ENCODE measurements at places on chromosomes 2 and 18.

GRCh38 chr2:56263876-56264275 lies 80.1 kb downstream of the CCDC85A start:
- no peak for DNase-seq

- DNase-seq, result peak; percentile 37
Observed at GRCh38 chr2:26692897-26693849, 651 bp downstream of the KCNK3 start.

- no peak for DNase-seq
Observed at GRCh38 chr2:18900691-18901141, 311.3 kb upstream of the NT5C1B start.

- no peak for DNase-seq
Observed at GRCh38 chr2:239788576-239789098, 236.5 kb downstream of the NDUFA10 start.

- no peak for DNase-seq
Observed at GRCh38 chr2:218429911-218430692, 11.2 kb downstream of the VIL1 start.

GRCh38 chr18:49819823-49820671 lies 6.7 kb upstream of the ACAA2 start:
- no peak for DNase-seq

DNA sequence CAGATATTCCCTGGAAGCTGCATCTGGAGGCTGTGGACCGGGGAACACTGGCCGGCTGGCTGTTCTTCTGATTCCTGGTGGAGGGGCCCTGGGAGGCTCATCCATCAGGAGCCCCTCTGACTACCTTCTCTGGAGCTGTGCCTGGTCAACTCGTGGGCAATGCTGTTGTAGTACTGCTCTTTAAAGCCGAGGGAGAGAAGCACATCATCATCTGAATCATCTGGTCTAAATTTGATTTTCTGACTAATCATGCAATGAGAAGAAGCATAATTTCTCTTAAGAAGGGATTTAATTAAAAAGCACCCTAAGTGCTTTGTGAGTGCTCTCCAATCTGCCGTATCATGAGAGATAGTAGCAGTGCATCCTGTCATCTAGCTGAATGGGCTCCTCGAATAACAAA lies 229.5 kb downstream of the FHOD3 start:
- no peak for DNase-seq

GRCh38 chr2:13711154-13711553 lies 921.4 kb upstream of the LRATD1 start:
- DNase-seq, result no peak

DNA sequence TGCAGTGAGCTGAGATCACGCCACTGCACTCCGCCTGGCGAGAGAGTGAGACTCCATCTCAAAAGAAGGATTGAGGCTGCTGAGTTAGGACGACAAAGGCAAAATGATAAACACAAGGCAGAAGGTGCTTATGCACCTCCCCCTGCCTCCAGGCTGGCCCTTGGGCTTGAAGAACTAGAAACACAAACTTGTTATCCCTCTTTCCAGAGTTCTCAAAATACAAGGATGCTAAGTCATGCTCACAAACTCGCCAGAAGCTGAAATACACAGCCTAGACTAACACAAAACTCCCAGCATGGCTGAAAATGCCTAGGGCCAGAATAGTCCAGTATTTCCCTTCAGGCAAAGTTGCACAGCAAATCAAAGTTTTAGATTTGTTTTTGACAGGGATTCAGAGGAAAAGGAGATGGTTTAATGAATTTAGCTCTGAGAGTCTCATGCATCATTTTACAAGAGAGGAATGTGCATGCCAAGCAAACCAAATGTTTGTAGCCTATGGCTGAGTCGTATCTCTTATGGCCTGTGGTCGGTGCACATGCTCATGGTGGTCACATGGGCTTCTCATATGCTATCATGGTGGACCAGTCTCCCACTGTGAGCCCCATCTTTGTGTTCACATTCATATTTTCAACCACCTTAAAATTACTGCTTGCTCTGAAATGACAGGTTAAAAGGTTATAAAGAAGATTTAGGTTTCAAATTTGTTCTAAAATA lies 16.2 kb upstream of the MREG start:
- DNase-seq, result no peak

DNA sequence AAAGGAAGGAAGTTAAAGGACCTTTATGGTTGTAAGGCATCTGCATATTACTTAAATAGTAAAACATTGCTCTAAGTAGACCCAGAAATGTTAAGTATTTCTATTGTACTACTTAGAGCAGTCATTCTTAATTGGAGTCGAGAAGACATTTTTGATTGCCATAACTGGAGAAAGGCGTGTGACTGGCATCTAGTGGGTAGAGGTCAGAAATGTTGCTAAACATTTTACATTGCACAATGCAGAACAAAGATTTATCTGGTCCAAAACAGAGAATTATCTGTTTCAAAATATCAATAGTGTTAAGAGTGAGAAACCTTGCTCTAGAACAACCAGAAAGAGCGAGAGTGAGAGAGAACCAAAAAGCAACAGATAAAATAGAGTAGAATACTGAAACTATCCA lies 23.3 kb upstream of the ROCK1 start:
- DNase-seq, result no peak

DNA sequence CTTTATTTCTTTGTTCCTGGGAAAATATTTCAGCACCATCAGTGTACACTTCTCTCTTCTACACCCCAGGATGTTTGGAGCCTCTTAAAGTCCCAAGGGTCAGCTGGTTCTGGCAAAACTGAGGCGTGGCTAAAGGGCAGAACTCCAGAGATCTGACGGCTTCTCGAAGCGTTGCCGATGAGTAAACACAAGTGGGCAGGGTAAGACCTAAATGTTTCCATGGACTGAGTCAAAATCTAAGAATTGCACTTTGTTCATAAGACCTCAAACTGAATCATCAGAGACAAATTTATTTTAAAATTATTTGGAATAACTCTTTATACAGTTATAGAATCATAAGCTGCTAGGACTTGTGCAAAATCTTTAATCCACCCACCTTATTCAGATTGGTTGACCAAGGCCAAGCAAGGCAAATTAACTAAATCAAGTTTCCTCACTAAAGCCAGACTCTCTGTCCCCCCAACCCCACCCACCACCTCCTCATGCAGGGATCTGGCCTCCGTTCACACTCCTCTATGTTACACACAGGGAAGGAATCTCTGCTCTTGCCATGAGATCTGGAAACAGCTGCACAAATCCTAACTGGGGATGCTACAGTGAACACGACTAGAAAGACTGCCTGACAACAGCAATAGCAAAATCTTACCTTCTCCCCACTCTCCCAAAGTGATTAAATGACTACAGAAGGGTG lies 342.6 kb upstream of the KLHL29 start:
- no peak for DNase-seq

- DNase-seq, result no peak
Observed at GRCh38 chr2:66431274-66431642, 3.7 kb upstream of the MEIS1 start.

DNA sequence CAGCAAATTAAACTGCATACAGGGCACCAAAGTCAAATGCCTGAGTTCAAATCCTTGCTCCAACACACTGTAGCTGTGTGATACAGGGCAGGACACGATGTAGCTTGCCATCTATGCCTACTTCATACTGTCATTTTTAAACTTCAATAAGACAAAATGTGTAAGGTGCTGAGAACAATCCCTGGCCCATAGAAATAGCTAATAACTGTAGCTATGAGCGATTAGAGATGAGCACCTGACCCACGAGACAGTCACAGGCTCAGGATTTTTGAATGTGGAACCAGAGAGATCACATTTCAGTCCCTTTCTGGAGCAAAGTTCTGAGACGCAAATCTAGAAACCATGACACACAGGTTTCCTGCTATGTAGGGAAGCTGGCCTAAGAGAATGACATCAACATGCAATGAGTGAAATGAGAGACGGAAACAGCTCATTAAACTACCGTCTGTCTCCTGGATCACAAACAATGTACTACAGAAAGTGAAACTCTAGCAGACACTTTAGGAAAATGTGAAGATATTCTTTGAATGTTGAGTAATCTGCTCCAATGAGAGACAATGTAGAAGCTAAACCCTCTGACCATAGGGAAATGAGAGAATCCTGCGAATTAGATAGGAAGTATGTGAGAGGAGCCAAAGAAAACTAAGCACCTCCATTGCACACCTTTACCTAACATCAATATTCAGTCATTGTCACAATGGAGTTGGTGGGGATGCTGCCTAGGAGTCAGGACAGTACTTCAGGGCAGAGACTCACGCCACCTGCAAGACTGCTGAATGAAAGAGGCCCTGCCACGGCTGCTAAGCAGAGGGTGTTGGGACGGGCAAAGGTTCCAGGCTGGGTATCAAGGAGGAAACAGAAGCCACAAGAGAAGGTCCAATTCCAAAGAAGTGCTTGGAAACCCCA lies 25.5 kb downstream of the B4GALT6 start:
- no peak for DNase-seq

- no peak for DNase-seq
Observed at GRCh38 chr2:205975082-205975949, 110.7 kb downstream of the INO80D start.

DNA sequence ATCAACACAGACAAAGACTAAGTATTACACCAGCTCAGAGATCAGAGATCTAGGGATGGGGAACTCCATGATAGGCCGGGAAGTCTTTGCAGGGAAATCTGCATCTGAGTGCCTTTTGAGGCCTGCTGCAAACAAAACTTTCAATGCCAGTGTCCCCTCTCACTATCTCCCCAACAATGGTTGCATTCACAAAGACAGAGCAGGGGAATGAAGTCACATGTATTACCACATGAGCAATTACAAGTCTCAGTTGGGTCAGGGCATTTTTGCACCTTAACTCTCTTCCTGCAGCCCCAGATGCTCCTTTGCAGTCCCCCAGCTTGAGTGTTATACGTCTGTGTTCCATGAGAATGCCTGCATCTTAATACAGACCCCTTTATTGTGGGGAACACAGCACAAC lies 1.8 kb upstream of the RNF144A start:
- DNase-seq, result no peak

GRCh38 chr2:111634995-111635538 lies 248.9 kb downstream of the ANAPC1 start:
- DNase-seq, result no peak

DNA sequence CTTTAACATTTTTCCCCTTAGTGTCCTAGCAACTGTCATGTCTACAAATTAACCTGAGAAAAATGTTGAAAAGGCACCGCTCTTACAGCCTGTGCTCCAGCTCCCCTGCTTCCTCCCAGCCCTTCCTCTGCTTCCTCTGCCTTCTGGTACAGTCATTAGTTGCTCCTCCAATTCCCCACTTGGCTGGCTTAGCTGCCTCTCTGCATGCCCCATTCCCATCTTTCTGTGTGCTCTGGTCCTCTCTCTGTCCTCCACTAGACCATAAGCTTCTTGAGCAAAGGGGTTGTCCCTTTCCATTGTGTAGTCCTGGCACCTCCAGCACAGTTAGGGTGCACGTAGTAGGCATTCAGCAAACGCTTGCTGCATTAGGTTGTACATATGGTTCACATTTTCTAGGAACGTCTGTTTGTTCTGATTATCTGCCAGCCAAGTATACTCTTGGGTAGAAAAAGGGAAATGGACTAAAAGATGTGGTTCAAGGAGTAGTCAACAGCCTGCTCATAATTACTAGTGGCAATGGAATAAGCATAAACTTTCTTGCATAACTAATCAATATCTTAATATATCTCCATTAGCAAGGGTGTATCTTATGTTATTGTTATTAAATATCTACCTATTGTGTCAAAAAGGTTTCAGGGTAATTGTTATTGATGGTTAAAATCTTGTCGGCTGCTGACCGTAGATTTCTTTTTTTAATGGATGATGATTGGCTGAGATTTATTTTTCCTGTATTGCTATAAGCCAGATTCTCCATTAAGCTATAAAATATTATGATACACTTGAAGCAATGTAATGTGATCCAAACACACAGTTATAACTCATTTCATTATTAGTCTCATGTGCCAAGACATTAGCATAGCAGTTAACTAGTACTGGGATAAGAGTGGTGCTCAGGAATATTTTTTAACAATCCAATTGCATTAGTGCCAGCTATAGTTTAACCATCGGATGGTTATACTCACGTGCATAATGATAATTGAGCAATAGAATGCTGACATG lies 340.1 kb downstream of the SLC4A3 start:
- DNase-seq, result no peak

- DNase-seq, result no peak
Observed at GRCh38 chr2:26043862-26044696, 10.2 kb downstream of the RAB10 start.

DNA sequence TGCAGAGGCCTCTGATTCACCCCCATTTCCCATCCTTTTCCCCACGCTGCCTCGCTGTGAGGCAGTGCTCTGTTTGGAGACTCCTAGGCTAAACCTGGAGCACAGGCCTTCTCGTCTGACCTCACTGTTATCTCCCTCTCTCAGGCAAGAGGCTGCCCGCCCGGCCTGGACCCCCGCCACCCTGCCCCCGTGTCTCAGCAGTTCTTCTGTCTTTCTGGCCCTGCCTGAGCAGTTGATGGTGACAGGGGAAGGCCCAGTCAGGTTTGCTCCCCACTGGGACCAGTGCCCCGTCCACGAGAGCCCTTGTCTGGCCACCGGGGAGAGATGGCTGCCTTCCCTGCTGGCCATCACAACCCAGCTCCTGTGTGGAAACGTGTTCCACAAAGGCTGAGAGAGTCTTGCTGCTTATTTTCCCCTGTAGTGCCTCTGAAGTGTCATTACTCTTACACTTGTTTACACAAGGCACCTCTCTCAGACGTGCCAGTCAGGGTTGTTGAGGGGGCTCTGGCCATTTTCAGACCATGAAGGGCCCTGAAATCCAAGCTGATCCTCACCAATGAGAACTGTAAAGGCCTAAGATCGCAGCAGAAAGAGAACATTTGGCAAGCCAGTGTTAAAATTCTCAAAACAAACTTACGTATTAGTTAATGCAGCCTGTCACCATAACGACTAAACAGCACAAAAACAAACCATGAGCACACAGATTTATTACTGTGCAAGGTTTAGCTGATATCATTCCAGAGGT lies 210.9 kb downstream of the NDUFA10 start:
- no peak for DNase-seq

DNA sequence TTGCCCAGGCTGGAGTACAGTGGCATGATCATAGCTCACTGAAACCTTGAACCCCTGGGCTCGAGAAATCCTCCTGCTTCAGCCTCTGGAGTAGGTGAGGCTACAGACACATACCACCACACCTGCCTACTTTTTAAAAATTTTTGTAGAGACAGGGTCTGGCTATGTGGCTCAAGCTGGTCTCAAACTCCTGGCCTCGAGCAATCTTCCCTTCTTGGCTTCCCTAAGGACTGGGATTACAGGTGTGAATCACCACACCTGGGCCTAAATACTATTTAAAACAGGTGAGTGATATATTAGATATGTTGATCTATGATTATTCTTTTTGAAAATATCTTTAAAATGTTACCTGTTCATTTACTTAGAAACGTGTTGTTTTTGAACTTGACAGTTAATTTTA lies 57.2 kb downstream of the MOGAT1 start:
- no peak for DNase-seq

- no peak for DNase-seq
Observed at GRCh38 chr2:68767996-68768395, 33.4 kb downstream of the ARHGAP25 start.

GRCh38 chr2:79833235-79833878 lies 320.5 kb downstream of the CTNNA2 start:
- DNase-seq, result peak; percentile 40

All from neural progenitor cell (in vitro differentiated cells).